ENCODE measurements at places on chromosomes 7 and 10.

GRCh38 chr10:110873951-110874350 lies 2.2 kb downstream of the PDCD4 start:
- no peak for DNase-seq

GRCh38 chr7:29809533-29810155 lies 3.3 kb downstream of the WIPF3 start:
- no peak for DNase-seq

DNA sequence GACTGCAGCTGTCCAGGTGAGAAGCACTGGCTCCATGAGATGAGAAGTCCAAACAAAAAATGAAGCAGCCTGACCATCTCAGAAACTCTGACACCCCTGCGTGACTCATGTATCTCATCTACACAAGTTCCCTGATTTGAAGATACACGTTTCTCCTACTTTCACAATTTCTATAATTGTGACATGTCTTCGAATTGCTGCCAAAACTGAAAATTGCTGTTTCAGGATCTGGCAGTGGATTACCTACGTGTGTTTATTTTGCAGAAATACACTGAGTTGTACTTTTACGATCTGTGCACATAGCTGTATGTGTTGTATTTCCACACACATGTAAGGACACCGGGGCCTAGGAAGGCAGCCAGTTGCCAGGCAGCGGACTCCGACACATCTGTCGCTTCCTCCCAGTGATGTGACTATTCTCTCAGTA lies 53.2 kb downstream of the LARP4B start:
- DNase-seq = no peak

DNA sequence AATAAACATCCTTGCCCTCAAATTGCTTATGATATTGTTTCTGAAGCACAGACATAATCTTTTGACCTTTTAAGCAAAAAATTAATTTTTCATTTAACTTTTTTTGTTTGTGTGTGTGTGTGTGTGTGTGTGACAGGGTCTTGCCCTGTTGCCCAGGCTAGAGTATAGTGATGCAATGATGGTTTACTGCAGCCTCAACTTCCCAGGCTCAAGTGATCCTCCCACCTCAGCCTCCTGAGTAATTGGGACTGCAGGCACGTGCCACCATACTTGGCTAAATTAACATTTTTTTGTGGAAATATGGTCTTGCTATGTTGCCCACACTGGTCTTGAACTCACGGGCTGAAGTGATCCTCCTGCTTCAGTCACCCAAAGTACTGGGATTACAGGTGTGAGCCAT lies 68.9 kb downstream of the BMPR1A start:
- no peak for DNase-seq

GRCh38 chr10:110364531-110364937 lies 59.8 kb upstream of the SMNDC1 start:
- no peak for DNase-seq

DNA sequence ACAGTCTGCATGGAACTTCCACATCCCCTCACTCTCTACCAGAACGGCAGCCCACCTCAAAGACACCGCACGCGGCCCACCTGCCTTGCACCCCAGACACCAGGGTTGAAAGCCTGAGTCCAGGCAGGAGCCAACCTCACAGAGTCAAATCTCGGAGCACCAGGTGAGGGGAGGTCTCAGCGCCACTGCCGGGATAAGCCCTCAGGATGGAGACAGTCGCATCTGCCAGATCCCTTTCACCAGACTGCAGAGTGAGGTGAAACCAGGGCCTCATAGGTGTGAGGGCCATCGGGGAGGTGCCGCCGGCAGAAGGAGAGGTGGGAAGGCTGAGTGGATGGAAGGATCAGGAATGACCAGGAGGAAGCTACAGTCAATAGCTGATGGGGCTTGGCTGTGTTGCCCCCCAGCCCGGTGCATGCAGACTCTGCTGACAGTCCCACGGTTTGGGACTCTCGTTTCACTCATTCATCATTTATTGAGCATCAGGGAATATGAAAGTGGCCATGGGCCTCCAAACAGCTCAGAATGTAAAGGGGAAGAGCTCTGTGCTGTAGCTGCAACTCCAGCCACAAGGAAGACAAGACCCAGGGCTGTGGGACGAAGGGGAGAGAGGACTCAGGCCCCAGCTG lies 315.0 kb downstream of the PTPRN2 start:
- no peak for DNase-seq

DNA sequence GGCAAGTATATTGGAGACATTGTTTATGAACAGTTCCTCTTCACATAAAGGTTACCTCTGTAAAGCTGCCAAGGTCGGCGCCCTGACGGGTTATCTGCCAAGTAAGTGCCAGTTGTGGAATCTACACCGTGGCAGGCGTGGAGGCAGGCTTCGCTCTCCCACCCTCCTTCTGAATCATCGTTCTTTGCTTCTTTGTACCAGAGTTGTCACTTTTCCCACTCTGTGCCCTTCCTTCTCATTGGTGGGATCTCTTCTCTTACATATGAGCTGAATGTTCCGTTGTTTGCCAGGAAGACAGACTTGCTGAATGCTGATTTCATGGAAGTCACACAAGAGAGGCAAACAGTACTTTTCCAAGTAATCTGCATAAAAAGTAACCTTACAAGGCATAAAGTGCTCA lies 40.6 kb upstream of the PTPRZ1 start:
- DNase-seq = no peak

DNA sequence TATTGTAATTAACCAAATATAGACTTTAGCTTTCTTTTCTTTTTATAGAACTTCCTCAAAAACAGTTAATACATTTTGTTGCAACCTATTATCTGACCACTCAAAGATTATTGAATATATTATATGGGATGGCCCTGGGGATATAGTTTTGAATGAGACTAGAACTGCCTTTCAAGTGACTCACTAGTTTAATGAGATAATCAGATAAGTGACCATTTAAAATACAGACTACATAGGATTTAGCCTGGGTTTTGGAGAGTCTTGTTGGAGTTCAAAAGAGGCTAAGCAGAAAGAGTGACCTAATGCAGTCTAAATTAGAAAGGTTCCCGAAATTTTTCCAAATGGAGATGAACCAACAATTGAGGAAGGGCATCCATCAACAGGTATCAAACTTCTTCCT lies 305.2 kb upstream of the ETV1 start:
- DNase-seq = no peak

Measured in stimulated activated CD4-positive, alpha-beta T cell treated with anti-CD3 and anti-CD28 coated beads, Interleukin-1b, Interleukin-23, amount 100 ng/mL, for 1 hour (primary cell).